ENCODE measurements at places on chromosomes 16 and 17.

DNA sequence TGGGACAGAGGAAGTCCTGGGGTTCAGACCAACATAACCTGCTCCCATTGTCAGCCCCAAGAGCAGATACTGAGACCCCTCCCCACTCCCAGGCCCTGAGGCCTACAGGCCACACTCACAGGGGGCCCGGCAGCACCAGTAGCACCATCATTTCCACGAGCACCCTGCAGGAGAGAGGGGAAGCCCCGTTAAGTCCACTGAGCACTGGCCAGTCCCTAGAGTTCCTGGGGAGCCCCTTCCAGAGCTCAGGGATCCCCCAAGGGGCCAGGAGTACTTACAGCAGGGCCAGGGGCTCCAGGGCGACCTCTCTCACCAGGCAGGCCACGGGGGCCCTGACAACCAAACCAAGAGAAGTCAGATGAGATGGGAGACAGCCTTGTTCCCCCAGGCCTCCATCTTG, 5.4 kb downstream of the COL1A1 start:
- DNase-seq, result no peak

- DNase-seq, result no peak
Measured at GRCh38 chr17:82887255-82888164, 47.7 kb upstream of the ZNF750 start.

DNA sequence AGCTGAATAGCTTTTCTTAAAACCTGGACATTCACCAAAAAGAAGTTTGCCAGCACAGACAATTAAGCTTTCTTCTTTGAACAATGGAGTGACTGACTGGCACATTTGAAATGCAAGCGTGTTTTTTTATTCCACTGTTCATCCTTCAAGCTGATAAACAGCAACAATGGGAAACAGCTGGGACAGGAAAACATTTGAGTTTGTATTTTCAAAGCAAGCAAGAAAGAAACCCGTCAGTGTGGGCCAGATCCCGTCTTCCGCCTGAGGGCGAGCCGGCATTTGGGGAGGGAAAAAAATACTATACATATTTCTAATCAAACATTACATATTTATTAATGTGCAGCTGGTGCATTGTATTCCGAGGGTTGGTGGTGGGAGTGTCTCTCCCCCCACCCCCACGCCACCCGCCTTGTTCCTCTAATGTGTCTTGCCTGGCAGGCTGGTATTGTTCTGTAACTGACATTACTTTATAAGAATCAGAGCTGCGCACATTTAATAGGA, 94.3 kb downstream of the CYLD start:
- DNase-seq, result no peak

DNA sequence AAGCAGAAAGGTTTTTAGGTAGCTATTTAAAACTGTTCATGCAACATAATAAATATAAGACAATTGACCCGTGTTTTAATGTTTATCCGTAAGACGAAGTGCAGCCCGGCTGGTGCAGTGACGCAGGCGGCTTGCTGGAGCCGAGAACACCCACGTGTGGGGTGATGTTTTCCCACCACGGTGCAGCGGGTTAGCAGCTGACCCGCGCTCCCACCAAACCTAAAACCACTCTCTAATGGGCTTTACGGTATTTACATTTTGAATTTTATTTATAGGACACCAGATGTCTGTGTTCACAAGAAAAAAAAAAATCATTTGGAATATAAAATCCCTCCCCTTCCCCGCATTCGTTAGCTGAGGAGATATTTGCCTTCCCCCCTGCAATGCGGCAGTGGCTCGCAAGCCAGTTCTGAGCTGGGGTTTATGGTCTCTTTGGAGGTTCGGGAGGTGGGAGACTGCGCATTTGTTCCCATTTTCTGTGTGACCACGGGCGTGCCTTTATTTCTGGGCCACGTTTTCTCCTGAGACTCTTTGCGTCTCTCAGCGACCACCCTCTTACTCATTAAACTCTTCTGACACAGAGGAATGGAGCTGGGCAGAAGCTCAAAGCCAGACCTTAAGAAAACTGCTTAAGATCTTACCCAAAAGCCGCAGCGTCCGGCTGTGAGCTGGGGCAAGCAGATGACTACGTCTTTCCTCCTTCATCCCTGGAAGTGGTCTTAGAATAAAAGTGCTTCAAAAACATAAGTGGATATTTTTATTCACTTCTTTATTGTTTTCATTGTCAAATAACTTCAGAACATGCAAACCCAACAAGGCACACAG, 301.1 kb downstream of the IRF8 start:
- no peak for DNase-seq

DNA sequence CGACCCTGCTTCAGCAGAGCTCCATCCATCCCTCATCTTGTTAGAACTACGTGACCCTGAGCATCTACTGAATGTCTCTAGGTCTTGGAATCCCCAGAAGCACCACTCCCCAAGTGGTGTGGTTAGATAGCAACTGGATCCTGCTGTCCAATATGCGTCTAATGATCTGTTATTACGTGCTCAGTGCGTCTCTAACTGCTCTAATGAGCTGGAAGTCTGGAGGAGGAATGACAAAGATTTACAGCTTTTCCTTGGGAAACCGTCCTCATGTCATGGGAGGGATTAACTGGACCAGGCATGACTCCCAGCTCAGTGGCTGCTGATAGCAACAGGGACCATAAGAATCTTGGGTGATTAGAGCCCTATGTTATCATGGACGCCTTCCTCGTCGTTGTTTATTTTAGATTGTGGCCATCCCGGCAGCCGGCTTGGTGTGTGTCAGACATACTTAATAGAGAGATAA, 150.9 kb downstream of the HS3ST3B1 start:
- DNase-seq, result no peak

DNA sequence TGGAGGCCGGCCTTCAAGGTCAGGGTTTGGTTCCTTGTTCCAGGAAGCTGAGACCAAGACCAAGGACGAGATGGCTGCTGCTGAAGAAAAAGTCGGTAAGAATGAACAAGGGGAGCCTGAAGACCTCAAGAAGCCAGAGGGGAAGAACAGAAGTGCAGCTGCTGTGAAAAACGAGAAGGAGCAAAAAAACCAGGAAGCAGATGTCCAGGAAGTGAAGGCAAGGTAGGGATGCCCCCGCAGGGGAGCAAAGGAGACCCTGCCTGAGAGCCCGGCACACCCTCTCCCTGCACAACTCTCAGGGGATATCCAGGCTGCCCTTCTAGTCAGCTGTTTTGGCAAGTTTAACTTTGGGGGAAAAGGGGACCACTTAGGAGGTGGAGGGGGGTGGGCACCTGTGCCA, 29.0 kb downstream of the RNF213 start:
- DNase-seq, result no peak

- peak; percentile 78 for DNase-seq
Measured at GRCh38 chr16:55370762-55371482, 46.9 kb downstream of the IRX6 start.

DNA sequence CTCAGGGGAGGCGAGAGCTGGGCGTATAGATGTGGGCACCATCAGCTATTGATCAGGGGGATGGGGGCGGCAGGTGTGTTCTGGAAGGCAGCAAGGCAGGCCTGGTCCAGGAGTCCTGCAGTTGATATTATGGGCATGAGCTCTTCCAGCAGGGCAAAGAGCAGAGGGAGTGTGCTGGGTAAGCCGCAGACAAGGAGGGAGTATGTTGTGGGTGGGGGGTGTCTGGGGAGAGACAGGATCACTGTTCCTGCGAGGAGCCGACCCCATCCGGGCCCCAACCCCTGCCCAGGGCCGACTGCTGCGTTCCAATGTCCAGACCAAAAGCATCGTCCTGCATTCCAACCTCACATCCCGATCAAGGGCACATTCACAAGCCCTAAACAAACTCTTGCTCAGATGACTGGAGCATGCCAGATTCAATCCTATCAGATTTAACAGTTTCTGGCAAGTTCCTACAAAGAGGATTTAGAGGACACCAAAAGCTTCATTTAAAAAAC, 9.2 kb downstream of the MXRA7 start:
- no peak for DNase-seq

GRCh38 chr16:50523710-50524109, 24.5 kb upstream of the NKD1 start:
- peak; percentile 12 for DNase-seq

DNA sequence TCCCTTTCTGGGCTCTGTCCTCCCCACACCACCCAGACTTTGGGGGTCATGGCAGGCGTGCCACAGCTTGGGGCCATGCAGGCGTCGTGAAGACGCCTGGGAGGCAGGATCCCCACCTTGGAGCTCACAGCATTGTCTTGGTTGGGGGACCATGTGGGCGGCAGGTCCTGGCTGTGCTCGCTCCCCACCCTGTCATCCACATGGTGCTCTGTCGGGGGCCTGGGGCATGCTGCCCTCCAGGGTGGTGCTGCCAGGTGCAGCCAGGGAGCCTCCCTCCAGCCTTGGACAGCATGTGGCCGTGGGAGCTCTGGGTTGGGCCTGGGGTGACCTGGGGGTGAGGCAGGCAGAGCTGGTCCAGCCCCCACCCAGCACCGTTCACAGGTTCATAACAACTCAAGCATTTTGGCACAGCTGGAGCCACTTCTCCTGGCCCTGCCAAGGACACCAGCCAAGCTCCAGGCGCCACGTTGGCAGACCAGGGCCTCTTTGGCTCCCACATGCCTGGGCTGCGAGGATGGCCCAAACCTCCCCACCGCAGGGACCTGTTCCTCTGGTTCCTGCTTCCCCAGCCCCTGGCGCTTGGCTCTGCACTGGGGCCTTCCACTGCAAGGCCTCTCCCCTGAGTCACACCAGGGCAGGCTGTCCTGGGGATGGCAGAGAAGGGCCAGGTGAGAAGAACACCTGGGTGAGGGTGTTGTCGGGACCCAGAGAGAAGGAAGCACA, 15.1 kb upstream of the ATP6V0C start:
- no peak for DNase-seq

- DNase-seq, result no peak
Measured at GRCh38 chr17:34219405-34219804, 35.7 kb upstream of the CCL2 start.

DNA sequence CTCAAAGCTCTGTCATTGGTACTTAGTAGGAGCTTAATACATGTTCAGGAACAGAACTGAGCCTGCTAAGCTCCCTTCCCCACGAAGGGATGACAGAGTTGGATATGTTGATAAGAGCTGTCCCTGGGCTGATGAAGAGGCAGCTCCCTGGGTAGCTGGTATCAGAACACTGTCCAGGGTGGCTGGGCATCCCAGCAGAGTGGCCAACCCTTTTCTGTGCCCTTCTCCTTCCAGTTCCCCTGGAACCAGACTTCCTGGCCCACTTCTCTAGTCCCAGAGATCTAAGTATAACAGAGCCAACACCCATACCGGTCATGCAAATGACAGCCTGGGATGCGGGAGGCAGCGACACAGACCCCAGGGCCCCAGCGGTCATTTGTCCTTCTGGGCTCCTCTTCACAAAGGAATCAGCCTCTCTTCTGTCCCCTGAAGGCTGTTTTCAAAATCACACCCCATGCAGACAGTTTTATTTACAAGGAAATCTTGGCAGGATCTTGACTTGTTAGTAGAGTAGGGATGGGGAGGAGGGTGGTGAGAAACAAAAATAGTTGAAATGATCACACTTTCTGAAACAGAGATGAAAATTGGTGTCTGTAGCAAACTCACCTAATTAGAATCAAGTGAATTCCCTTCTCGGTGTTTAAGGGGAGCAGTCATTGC, 1.4 kb upstream of the RHBDL3 start:
- no peak for DNase-seq

- DNase-seq, result no peak
Measured at GRCh38 chr17:9802697-9803096, 11.3 kb upstream of the DHRS7C start.
